ENCODE measurements at places on chromosomes 7 and 10.

GRCh38 chr7:40921589-40922315 is 781.1 kb downstream of the INHBA start:
- no peaks in the 10 kb centered on the region for H3K4me1 ChIP-seq
- DNase-seq, result no peak
- H3K36me3 ChIP-seq, result no peaks in the 10 kb centered on the region
- no peaks in the 10 kb centered on the region for H3K27me3 ChIP-seq
- H3K27ac ChIP-seq, result no peak overlapping the region

GRCh38 chr7:131026297-131027000 is 292.4 kb upstream of the KLF14 start:
- H3K36me3 ChIP-seq, result peaks cover 21% of the 10 kb centered on the region
- peak overlapping the region; percentile 66 for H3K4me3 ChIP-seq
- peak overlapping the region; percentile 98 for H3K27ac ChIP-seq
- H3K27me3 ChIP-seq, result no peaks in the 10 kb centered on the region
- DNase-seq, result no peak

- H3K36me3 ChIP-seq, result no peaks in the 10 kb centered on the region
- no peak overlapping the region for H3K4me3 ChIP-seq
- H3K4me1 ChIP-seq, result no peaks in the 10 kb centered on the region
- H3K27me3 ChIP-seq, result peaks cover 10% of the 10 kb centered on the region
- H3K27ac ChIP-seq, result no peak overlapping the region
- no peak for DNase-seq
Measured at GRCh38 chr10:91345716-91346115, 64.4 kb upstream of the HECTD2 start.

DNA sequence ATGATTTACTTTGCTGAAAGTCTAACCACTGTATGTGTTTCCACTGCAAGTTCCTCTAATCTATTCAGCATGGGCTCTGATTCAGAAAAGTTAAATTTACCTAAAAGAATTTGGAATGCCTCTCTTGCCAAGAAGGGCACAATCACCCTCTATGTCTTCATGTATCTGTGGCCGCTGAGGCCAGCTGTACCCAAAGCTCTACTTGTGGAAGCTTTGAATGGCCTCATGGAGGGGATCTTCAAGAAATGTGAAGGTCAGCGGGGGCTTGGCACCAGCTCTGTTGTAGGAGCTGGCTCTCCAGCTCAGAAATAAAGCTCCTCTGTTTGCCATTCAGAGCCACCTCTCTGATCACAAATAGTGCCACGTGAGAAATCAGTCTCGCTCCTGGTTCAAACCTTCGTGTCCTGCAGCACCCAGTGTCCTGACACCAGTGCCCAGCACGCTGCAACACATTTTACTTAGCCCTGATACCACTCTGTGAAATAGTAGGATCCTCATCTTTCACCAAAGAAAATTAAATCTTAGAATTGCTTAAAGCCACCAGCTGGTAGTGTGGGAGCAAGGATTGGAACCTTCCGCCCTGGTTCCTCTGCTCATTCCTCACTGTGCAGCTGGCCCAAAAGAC is 61.1 kb downstream of the PKD1L1 start:
- H3K27me3 ChIP-seq, result no peaks in the 10 kb centered on the region
- H3K27ac ChIP-seq, result no peak overlapping the region
- no peaks in the 10 kb centered on the region for H3K4me1 ChIP-seq

- H3K4me1 ChIP-seq, result no peaks in the 10 kb centered on the region
- no peak for DNase-seq
- H3K36me3 ChIP-seq, result peaks cover 49% of the 10 kb centered on the region
- no peak overlapping the region for H3K27ac ChIP-seq
- no peaks in the 10 kb centered on the region for H3K27me3 ChIP-seq
Measured at GRCh38 chr7:1884583-1885350, 214.7 kb downstream of the ELFN1 start.

GRCh38 chr10:71039551-71039950 is 151.2 kb upstream of the PCBD1 start:
- H3K27me3 ChIP-seq, result peaks cover 14% of the 10 kb centered on the region
- H3K36me3 ChIP-seq, result no peaks in the 10 kb centered on the region
- no peak overlapping the region for H3K4me3 ChIP-seq
- DNase-seq, result no peak
- H3K4me1 ChIP-seq, result no peaks in the 10 kb centered on the region
- no peak overlapping the region for H3K27ac ChIP-seq

Data from activated B cell treated with CpG ODN at 0.5 μM for 24 hours (primary cell).